Astrocyte (in vitro differentiated cells and primary cell): ENCODE measurements at places on chromosomes 3 and 15.

GRCh38 chr3:11845651-11846050 lies 1.0 kb downstream of the TAMM41 start:
- no peak for DNase-seq

- DNase-seq: peak; percentile 19
Measured at GRCh38 chr3:4322635-4323034, 19.5 kb downstream of the SETMAR start.

DNA sequence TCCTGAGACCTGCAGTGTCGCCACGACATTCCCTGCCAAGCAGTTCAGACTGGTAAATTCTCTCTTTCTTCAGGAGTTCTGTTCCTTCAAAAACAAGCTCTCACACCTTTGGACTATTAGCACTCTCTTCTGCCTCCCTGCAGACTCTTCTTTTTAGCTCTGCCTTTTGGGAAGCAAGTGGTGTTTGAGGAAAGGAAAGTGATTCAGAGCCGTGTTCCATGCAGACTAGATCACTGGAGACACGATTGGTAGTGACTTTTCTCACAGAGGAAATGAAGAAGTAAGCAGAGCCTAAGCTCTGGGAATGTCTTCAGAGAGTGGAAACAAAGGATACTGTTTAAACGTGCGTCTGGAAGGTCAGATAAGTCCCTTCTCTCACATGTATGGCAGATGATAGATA lies 270.6 kb upstream of the TPRG1 start:
- DNase-seq: peak; percentile 59

- DNase-seq: peak; percentile 38
Measured at GRCh38 chr3:188656196-188656982, 502.4 kb downstream of the LPP start.

DNA sequence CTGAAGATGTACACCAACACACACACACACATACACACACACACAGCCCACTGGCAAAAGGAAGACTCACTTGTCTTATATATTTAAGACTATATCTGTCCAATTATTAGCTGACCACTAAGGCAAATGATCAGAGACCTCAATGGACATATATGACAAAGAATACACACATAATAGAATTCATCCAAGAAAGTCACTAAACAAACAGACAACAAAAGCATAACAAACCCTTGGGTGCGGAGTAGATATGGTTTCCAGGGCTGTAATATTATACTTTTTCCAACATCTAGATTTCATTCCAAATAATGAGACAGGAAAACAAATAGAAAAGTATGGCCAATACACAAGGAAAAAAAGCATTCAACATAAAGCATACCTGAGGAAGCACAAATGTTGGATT lies 72.3 kb upstream of the PRICKLE2 start:
- no peak for DNase-seq
